ENCODE measurements at places on chromosomes 5 and 9. TPM values are rescaled to one million over a fixed set of nuclear protein-coding genes. Genes with fewer than 3 reads are reported as not detected.

CMYA5 gene
- 0.30 TPM for total RNA-seq

SARDH gene
- total RNA-seq, result 0.31 TPM

TAF11L10 gene
- not detected for total RNA-seq

RAB3C gene
- total RNA-seq, result not detected

FGF18 gene
- 0.13 TPM for total RNA-seq

ELOVL7 gene
- total RNA-seq, result 0.07 TPM

COL23A1 gene
- total RNA-seq, result not detected

GNG10 gene
- 70.2 TPM for total RNA-seq

JAKMIP2 gene
- not detected for total RNA-seq

ARHGEF28 gene
- 7.5 TPM for total RNA-seq

RAD50 gene
- 27.2 TPM for total RNA-seq

SPRY4 gene
- 24.8 TPM for total RNA-seq

MARCOL gene
- not detected for total RNA-seq

RBM22 gene
- 29.9 TPM for total RNA-seq

PTGES gene
- total RNA-seq, result 10.9 TPM

ARSI gene
- total RNA-seq, result 5.7 TPM

PCDHA9 gene
- total RNA-seq, result not detected

GFI1B gene
- total RNA-seq, result not detected

FBP1 gene
- total RNA-seq, result not detected

MRNIP gene
- 10.7 TPM for total RNA-seq

FGD3 gene
- total RNA-seq, result not detected

PLPPR1 gene
- not detected for total RNA-seq

ETF1 gene
- 147 TPM for total RNA-seq

CDKN2A gene
- 57.9 TPM for total RNA-seq

LCN6 gene
- total RNA-seq, result not detected

ANGPTL2 gene
- total RNA-seq, result 19.4 TPM

STK10 gene
- total RNA-seq, result 39.8 TPM

CDC26 gene
- 38.5 TPM for total RNA-seq

GRIN1 gene
- 0.44 TPM for total RNA-seq

DBN1 gene
- 395 TPM for total RNA-seq

GRXCR2 gene
- total RNA-seq, result not detected

SPINK7 gene
- not detected for total RNA-seq

SLCO4C1 gene
- not detected for total RNA-seq

NEUROG1 gene
- not detected for total RNA-seq

SCAI gene
- 5.4 TPM for total RNA-seq
